ENCODE measurements at places on chromosomes 11 and 22.

GRCh38 chr11:131288521-131289091, 81.8 kb upstream of the NTM start:
- no peak for DNase-seq

DNA sequence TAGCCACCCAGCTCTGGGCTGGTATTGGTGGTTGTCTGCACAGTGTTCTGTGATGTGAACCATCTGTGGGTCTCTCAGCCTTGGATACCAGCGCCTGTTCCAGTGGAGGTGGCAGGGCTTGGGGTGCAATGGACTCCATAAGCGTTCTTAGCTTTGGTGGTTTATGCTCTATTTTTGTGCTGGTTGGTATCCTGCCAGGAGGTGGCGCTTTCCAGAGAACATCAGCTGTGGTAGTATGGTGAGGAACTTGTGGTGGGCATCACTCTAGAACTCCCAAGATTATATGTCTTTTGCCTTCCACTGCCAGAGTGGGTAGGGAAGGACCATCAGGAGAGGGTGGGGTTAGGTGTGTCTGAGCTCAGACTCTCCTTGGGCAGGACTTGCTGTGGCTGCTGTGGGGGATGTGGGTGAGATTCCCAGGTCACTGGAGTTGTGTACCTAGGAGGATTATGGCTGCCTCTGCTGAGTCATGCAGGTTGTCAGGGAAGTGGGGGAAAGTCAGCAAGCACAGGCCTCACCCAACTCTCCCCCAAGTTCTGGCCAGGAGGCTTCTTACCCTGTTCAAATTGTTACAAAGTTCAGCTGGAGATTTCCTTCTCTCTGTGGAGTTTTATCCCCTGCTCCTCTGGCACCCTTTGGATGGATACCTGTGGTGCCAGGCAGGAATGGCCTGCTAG, 47.2 kb downstream of the MRGPRX2 start:
- no peak for DNase-seq

DNA sequence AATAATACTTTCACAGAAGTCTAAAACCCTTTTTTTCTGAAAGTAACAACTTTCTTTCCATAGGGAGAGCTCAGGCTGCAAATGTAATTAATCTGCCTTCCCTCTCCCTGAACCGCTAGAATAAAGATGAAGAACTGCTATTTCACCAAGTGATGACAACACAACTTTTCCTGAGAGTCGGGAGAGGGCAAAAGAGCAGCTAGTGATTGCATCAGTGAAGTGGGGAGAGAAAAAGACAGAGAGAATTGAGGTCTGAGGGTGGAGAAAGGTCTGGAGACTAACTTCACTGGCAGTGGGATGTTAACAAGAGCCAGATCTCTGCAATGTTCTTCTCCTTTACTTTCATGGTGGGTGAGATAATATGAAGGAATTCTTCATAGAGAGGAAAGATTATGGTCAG, 10.9 kb upstream of the MPEG1 start:
- DNase-seq = no peak

DNA sequence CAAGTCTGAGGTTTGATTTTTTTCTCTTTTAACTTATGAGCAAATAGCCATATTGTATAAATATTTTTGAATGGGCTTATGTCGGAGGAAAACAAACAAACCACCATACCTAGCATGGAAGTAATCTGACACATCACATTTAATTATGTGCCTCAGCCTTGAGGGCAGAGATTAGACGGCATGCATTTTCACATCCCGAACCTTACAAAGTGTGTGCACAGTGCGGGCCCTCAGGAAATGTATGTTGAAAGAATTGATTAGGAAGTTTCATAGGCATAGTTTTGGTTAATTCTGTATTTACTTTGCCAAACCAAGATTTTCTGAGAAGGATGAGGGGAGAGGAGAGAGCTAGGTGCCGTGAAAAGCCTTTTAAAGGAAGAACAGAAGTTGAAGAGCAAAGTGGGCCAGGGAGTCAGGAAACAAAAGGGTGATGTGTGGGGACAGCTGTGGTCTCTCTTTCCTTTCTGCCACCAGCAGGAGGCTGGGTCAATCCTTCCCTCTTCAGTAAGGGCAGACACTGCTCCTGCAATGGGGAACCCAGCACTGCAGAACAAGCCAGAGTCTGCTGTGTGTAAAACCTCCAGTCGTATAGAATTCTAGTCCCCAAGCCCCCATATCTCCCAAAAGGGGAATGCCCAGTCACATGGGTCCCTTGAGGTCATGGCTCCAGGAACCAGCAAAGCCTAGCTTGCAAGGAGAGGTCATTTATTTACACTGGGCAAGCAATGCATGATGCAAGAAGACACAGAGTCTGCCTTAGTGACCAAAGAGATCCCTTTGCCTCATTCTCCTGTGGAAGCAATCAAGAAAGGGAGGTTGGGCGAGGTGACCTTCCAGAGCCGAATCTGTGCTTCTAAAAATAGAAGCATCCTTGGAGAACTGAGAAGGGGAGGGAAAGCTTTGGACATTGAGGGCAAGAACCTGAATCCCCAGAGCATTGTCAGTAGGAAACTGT, 71.1 kb upstream of the OLFML1 start:
- no peak for DNase-seq

- DNase-seq = no peak
Observed at GRCh38 chr11:35131886-35132285, 7.1 kb upstream of the CD44 start.

DNA sequence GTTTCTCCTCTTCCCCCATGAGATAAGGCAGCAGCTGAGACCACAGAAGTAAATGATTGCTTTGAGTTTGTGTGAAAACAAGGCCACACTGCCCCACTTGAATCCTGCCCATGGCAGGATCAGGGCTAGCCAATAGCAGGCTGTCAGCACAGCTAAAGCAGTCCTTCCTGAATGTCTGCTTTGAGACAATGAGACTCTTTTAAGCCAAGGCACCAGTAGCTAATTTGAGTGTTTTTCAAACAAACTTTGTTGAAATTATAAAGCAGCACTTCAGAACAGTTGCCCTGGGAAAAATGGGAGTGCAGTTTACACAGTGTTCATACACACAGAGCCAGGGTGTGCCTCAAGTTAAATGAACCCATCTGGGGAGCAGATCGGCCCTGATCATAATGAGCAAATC, 103.5 kb upstream of the OR5AK2 start:
- DNase-seq = no peak

- no peak for DNase-seq
Observed at GRCh38 chr11:22890227-22890626, 30.0 kb upstream of the CCDC179 start.

GRCh38 chr11:101126551-101127196, 2.9 kb downstream of the PGR start:
- no peak for DNase-seq

DNA sequence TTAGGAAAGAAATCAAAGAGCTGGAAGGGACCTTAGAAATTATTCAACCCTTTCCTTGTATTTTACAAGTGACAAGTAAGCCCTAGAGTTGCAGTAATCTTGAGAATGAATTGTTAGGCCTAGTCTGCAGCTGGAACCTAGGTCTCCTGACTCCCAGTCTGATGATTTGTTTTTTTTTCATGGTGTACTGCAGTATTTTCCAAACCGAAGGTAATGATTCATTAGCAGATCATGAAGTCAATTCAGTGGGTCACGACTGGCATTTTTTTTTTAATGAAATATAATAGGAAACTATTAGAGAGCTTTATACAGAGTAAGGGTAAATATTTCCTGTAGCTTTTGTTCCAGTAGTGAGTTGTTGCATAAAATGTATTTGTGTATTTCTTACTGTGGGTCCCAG, 42.8 kb downstream of the EXT2 start:
- DNase-seq = no peak

DNA sequence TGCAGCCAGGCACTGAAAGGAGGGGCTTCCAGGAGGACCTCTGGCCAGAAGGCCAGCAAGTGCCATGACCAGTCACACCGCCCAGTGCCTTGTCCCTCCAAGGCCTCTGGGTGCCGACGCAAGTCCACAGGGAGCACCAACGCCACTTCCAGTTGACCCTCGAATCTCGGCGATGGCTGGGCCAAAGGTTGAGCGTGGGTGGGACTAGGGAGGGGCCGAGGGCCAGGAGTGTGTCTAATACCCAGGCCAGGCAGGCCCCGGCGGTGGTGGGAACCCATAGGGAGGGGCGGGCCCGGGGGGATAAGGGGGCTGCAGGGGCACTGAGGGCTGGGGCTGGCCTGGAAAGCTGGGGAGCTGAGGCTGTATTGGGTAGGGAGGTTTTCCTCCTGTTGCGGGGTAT, 29.3 kb downstream of the CD5 start:
- DNase-seq = no peak

GRCh38 chr22:19607192-19608002, 83.2 kb upstream of the CLDN5 start:
- peak; percentile 47 for DNase-seq

DNA sequence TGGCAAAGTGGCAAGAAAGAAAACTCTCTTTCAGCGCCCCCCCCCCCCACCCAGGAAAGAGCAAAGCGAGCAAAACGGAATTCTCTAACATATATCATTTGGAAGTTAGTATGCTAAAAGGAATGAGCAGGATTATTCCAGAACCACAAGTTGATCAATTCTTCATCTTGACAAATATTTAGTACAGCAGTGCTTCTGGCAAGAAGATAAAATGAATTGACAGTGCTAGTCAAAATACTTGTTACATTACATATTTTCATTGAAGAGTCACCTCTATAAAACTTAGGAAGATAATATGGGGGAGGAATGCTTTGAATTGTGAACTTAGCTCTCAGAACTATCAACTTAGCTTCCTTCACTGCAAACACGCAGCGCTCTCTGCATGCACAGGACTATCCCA, 377.4 kb downstream of the DYNC2H1 start:
- DNase-seq = no peak

DNA sequence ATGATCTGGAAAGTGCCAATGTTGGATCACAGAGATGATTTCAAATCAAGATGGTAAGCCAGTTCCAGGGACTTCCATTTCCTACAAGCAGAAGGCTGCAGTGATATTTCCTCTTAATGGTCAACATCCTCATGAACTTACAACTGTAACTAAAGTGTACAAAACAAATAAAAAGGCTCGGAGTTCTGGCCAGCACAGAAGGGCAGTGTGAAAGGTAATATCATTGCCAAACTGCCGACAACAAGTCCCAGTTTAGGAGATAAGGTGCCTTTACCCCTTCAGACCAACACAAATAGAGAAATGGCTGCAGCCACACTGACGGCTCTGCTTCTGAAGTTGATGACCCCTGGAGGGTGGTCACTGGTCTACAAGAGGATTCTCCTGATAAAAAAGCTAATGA, 91.1 kb downstream of the ETS1 start:
- DNase-seq = no peak

Measured in stimulated activated CD4-positive, alpha-beta T cell treated with anti-CD3 and anti-CD28 coated beads, Interleukin-15, amount 100 ng/mL, for 48 hours (primary cell).